T-cell (primary cell): ENCODE measurements at places on chromosomes 3 and 15.

GRCh38 chr3:48970586-48970985 is 19.5 kb upstream of the P4HTM start:
- no peak for DNase-seq

GRCh38 chr15:63439536-63440264 is 58.1 kb upstream of the CA12 start:
- DNase-seq, result no peak

- DNase-seq, result no peak
These were observed 11.5 kb upstream of the LMCD1 start for GRCh38 chr3:8490079-8490552.

DNA sequence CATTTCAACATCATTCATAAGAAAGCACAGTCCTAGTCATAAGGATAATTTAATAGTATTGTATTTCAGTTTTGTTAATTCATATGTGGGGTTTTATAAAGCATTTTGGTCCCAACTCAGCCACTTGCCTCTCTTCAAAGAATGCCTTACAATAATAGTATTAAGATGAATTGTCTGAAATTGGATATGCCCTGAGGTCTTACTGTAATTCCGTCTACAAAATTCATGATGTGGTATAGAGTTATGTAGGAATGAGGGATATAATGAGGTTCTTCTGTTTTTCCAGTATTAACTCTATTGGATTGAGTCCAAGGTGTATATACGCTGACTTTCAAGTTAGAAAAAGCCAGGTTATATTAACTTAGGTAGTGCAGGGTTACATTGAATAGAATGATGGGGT is 177.0 kb downstream of the GOLIM4 start:
- no peak for DNase-seq

DNA sequence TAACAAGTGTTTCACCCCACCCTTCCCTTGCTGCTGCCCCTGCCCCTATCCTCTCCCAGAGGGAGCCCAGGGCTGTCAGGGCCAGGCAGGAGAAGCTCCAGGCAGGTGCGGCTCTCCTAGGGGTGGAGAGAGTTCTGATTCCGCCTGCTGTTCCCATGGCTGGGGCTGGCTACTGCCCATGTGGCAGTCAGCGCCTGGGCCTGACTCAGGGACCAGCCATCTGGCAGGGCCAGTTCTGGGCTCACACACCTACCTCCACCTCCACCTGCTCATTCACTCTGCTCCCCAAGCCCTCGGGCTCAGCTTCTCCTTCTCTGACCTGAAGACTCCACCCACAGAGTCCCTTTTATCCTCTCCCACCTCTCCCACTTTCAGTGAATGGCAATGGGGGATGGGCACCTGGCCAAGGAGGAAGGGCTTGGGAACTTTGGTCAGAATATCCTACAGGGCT is 23.4 kb downstream of the AMOTL2 start:
- no peak for DNase-seq

- DNase-seq, result peak; percentile 51
These were observed 33.3 kb downstream of the CCNB2 start for GRCh38 chr15:59138243-59138642.

DNA sequence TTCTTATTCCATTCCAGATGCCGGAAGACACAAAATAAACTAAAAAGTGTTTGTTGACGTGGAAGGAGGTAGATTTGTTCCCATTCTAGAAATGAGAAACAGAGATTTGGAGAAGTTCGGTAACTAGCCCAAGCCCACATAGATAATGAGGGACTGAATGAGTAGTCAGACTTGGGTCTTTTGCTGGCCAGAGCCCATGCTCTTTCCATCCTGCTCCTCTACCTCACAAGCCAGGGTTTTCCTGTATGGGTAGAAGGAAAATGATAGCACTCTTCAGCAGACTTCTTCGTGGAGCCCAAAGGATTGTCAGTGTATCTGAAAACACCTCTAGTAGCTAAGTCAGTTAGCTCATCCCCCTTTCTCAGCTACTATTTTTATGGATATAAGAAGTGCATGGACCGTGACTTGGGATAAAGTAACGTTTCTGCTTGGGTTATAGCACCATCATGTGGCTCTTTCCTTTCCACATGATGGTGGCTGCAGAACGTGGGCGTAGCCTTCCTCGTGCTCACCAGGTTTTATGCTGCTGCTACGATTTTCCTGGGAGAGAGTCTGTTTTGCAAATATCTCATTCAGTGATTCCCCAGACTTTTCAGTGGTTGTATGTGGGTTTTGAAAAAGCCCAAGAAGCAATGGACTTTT is 84.6 kb downstream of the DGKG start:
- no peak for DNase-seq

DNA sequence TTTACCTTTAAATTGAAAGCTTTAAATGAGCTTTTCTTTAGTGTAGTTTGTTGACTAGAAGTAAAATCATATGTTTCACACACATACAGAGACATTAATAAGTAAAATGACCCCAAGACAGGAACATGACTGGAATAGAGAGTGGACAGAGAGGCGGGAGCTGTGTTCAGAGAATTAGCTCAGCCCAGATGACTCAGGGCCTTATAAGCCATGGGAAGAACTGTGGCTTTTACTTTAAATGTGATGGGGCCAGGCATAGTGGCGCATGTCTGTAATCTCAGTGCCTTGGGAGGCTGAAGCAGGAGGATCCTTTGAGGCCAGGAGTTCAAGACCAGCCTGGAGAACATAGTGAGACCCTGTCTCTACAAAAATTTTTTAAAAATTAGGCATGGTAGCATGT is 26.7 kb downstream of the SACM1L start:
- DNase-seq, result no peak

GRCh38 chr3:143207338-143207961 is 87.9 kb downstream of the CHST2 start:
- DNase-seq, result no peak

- DNase-seq, result no peak
These were observed 197.3 kb upstream of the HES1 start for GRCh38 chr3:193938613-193939012.

GRCh38 chr3:52679811-52680210 is 5.9 kb downstream of the PBRM1 start:
- no peak for DNase-seq

- no peak for DNase-seq
These were observed 208.9 kb upstream of the CFAP20DC start for GRCh38 chr3:59258550-59259260.
